Hematopoietic multipotent progenitor cell (in vitro differentiated cells): ENCODE measurements at places on chromosomes 5 and 9.
A peak's percentile ranks its signal among the peaks of the same experiment; 100 is the strongest.

- no peak for DNase-seq
These were observed 1.5 kb downstream of the TOR4A start for GRCh38 chr9:137278721-137279711.

- no peak for DNase-seq
These were observed 1290.2 kb upstream of the WWC1 start for GRCh38 chr5:167001246-167001645.

DNA sequence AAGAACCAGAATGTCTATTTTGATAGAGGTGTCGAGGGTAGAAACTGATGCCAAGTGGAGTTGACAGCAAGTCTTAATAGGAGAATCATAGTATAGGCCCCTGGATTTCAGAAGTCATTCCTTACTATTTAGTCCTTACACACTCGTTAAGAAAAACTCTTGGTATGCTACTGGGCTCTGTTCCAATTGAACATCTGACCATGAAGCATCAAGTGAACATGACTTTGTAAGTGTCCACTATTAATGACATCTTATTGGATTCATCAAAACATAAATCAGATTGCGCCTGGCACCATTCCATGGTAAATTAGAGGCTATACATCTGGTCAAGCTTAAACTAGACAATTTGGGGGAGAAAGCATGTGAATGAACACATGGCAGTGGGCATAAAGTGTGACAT lies 1056.5 kb upstream of the EDIL3 start:
- no peak for DNase-seq

- DNase-seq, result no peak
These were observed 3.6 kb upstream of the SARDH start for GRCh38 chr9:133741716-133742115.

GRCh38 chr9:70802206-70802605 lies 319.2 kb downstream of the TRPM3 start:
- no peak for DNase-seq

GRCh38 chr9:77291714-77292113 lies 114.4 kb downstream of the VPS13A start:
- DNase-seq, result peak; percentile 0
